T-cell (primary cell): ENCODE measurements at places on chromosomes 6 and 20. TPM values are rescaled to one million over a fixed set of nuclear protein-coding genes. Genes with fewer than 3 reads are reported as not detected.
A peak's percentile ranks its signal among the peaks of the same experiment; 100 is the strongest.

DNA sequence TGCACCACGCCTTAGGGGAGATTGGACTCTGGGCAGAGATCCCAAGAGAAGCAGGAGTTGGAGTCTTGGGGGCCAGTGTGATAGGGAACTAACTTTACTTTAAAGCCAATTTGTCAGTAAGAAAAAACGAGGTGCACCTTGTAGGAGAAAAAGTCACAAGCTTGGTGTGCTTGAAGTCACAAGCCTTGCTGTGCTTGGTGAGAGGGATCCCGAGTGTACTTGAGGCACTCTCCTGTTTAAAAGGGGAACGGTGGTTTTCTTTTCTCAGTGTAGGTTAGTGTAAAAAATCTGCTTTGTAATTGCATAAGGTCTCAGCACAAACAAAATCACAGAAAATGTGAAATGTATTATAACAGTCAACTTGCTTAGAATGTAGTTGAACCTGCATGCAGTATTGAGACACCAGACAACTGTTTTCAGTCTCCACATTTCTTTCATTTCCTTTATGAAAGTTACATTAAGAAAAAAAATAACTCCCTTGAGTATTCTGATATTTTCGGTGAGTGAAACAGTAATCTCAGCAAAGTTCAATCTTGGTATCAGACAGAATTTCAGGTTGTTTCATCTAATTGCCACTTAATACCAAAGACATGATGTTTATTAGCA, 111.1 kb upstream of the DUSP22 start:
- no peak overlapping the region for H3K27ac ChIP-seq
- no peaks in the 10 kb centered on the region for H3K36me3 ChIP-seq
- peaks cover 13% of the 10 kb centered on the region for H3K4me1 ChIP-seq
- no peaks in the 10 kb centered on the region for H3K27me3 ChIP-seq
- H3K4me3 ChIP-seq, result no peak overlapping the region

- no peaks in the 10 kb centered on the region for H3K27me3 ChIP-seq
- H3K4me3 ChIP-seq, result no peak overlapping the region
- H3K36me3 ChIP-seq, result no peaks in the 10 kb centered on the region
- H3K27ac ChIP-seq, result no peak overlapping the region
- no peaks in the 10 kb centered on the region for H3K4me1 ChIP-seq
These were observed 268.1 kb downstream of the ADGB start for GRCh38 chr6:146866731-146867414.

DNA sequence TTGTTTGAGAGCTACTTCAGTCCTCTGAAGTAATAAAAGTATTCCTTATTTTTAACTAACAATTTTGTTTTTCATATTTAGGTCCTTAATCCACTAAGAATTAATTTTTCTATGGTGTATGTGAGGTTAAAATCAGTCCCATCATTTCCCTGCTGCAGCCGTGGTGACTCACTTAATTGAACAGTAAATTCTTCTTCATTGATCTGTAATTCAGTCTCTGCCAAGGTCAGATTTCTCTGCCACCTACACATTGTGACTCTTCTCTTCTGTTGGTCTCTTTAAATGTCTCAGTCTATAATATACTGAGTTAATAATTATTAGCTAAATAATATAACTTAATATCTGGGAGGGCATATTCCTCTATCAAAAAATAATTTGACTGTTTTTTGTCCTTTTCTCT, 262.3 kb downstream of the UTRN start:
- H3K27me3 ChIP-seq, result no peaks in the 10 kb centered on the region
- H3K4me1 ChIP-seq, result no peaks in the 10 kb centered on the region
- peaks cover 74% of the 10 kb centered on the region for H3K36me3 ChIP-seq
- DNase-seq, result no peak
- H3K4me3 ChIP-seq, result no peak overlapping the region
- H3K27ac ChIP-seq, result no peak overlapping the region

- no peak for DNase-seq
- H3K36me3 ChIP-seq, result no peaks in the 10 kb centered on the region
- peaks cover 10% of the 10 kb centered on the region for H3K4me1 ChIP-seq
- no peak overlapping the region for H3K27ac ChIP-seq
- H3K27me3 ChIP-seq, result no peaks in the 10 kb centered on the region
These were observed 85.5 kb downstream of the ARID1B start for GRCh38 chr6:156862711-156863110.

DNA sequence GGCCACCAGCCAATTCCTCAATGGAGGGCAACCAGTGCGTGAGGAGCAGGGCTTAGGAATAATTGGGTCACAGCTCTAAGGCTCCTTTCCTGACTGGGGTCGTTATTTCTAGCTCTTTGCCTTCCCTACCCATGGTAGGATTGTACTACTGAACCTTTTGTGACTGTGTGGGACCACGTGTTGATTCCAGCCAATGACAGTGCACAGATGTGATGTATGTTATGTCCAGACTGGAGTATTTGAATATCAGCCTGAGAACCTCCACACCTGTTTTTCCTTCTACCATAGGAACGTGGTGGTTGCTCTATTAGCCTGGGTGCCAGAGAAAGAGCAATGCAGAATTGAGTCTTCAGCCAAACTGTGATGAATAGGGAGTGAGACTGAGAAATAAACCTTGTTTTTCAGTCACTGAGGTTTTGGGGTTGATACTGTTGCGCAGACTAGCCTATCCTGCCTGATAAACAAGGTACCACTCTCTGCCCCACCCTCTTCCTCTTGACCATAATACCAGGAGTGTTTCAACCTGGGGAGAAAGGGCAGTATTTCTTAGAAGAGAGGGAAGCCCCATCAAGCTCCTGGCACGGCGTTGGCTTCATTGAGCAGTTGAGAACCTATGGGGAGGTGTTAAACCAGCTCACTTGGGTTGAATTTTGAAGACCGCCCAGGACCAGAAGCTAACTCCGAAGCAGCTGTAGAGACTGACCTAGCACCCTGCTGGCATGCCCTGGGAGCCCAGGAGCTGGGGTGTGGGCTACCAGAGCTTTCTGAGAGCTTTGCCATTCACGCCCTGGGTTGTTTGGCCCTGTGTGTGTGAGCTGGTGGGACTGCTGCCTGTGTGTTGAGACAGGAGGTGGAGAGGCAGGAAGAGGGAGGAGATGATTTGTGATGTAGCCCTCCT, 105.5 kb upstream of the BACH2 start:
- DNase-seq, result peak; percentile 35
- no peaks in the 10 kb centered on the region for H3K36me3 ChIP-seq
- H3K27ac ChIP-seq, result peak overlapping the region; percentile 92
- no peak overlapping the region for H3K4me3 ChIP-seq

Gene NAA20
- 21.7 TPM for total RNA-seq

- no peaks in the 10 kb centered on the region for H3K27me3 ChIP-seq
- H3K36me3 ChIP-seq, result no peaks in the 10 kb centered on the region
- peaks cover 8% of the 10 kb centered on the region for H3K4me1 ChIP-seq
- H3K4me3 ChIP-seq, result no peak overlapping the region
- no peak overlapping the region for H3K27ac ChIP-seq
These were observed 36.5 kb upstream of the PHACTR3 start for GRCh38 chr20:59567585-59568508.

- no peaks in the 10 kb centered on the region for H3K36me3 ChIP-seq
- no peak overlapping the region for H3K27ac ChIP-seq
- H3K4me3 ChIP-seq, result no peak overlapping the region
- no peak for DNase-seq
- H3K27me3 ChIP-seq, result peaks cover 7% of the 10 kb centered on the region
These were observed 112.0 kb upstream of the CDYL start for GRCh38 chr6:4664117-4664626.

DNA sequence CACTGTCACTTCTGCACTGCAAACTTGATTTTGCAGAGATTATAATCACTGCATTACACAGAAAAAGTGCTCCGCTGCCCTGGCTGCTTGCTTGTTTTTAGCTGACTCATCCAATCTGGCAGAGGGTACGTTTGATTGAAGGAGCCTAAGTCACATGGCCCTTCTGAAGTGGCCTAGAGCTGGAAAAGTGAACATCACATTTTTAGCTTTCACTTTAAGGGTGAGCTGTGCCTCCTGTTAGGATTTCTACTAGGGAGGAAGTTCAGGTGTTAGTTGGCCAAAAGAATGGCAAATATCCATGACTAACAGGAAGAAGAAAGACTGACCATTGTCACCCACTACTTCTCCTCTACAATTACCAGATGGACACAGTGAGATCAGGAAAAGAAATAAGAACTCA, 889.1 kb upstream of the MAP3K7 start:
- H3K4me1 ChIP-seq, result no peaks in the 10 kb centered on the region
- H3K27me3 ChIP-seq, result no peaks in the 10 kb centered on the region

DNA sequence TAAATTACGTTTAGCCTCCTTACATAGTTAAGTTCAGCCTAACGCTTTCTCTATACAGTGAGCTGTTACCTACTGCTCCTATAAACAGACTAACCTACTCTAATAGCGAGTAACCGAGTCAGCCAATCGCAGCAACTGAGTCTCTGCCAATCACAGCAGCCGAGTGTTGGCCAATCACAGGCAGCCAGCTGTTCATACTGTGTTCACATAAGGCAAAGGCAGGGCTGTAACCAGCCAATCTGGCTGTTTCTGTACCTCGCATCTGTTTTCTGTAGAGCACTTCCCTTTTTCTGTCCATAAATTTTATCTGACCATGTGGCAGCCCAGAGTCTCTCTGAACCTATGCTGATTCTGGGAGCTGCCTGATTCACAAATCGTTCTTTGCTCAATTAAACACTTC, 263.9 kb upstream of the JARID2 start:
- no peak overlapping the region for H3K4me3 ChIP-seq
- H3K27me3 ChIP-seq, result peaks cover 9% of the 10 kb centered on the region
- no peak for DNase-seq
- no peaks in the 10 kb centered on the region for H3K36me3 ChIP-seq
- H3K4me1 ChIP-seq, result no peaks in the 10 kb centered on the region

- peaks cover 24% of the 10 kb centered on the region for H3K4me1 ChIP-seq
- peak overlapping the region; percentile 15 for H3K4me3 ChIP-seq
- no peaks in the 10 kb centered on the region for H3K27me3 ChIP-seq
These were observed 55.7 kb upstream of the SLC23A2 start for GRCh38 chr20:5056801-5057599.

Gene AGER
- total RNA-seq, result 67.7 TPM

DNA sequence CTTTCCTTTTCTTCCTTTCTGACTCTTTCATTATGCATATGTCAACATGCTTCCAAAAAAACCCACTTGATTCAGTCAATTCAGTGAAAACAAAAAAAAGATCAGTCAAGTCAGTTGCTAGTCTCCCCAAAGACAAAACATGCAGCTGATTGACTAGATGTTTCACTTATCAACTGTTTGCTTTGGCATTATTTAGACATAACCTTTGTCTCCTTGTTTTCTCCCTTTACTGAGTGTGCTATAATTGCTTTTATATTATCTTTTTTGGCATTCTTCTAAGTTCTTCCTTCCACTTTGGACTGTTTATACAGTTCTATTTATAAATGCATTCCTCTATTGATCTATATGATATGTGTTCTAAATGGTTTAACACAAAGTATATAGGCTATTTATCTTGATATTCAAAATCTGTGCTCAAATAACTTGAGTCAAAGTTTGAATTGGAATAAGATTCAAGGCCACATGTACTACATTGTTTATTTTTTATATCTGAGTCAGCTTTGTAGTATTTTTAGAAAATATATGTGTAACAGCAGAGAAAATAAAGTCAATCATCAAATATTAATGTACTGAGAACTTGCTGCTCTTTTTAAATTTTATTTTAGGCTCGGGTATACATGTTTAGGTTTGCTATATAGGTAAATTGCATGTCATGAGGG, 260.5 kb downstream of the CENPW start:
- no peaks in the 10 kb centered on the region for H3K4me1 ChIP-seq
- no peak overlapping the region for H3K4me3 ChIP-seq
- H3K36me3 ChIP-seq, result no peaks in the 10 kb centered on the region
- no peaks in the 10 kb centered on the region for H3K27me3 ChIP-seq
- H3K27ac ChIP-seq, result no peak overlapping the region

- H3K4me3 ChIP-seq, result no peak overlapping the region
- peaks cover 17% of the 10 kb centered on the region for H3K4me1 ChIP-seq
- no peak overlapping the region for H3K27ac ChIP-seq
- no peak for DNase-seq
- no peaks in the 10 kb centered on the region for H3K27me3 ChIP-seq
These were observed 103.7 kb downstream of the ARID1B start for GRCh38 chr6:156880913-156881312.

Gene SLC22A16
- not detected for total RNA-seq

Gene IRAK1BP1
- total RNA-seq, result 3.2 TPM

DNA sequence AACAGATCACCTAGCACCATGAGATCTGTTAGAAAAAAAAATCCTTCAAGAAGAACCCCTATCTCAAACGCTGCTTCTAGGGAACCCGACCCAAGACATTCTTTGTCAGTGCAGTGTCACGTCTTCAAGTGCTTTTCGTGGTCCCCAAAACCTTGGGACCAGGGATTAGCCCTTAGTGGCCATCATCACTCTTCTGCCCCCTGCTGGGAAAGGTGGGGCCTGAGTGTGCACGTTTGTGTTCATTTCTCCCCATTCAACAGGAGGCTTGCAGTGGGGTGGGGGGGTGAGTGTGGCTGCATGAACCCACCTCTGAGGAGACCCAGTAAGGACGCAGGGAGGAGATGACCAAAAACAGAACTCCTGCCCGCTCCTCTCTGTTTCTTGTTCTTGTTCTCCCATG, 218.2 kb upstream of the RNF24 start:
- H3K4me3 ChIP-seq, result no peak overlapping the region
- no peaks in the 10 kb centered on the region for H3K4me1 ChIP-seq
- DNase-seq, result no peak
- H3K27ac ChIP-seq, result no peak overlapping the region

- DNase-seq, result no peak
- no peak overlapping the region for H3K4me3 ChIP-seq
- peaks cover 2% of the 10 kb centered on the region for H3K27me3 ChIP-seq
- no peaks in the 10 kb centered on the region for H3K36me3 ChIP-seq
- peaks cover 14% of the 10 kb centered on the region for H3K4me1 ChIP-seq
These were observed 4.8 kb upstream of the NTSR1 start for GRCh38 chr20:62703853-62704228.

DNA sequence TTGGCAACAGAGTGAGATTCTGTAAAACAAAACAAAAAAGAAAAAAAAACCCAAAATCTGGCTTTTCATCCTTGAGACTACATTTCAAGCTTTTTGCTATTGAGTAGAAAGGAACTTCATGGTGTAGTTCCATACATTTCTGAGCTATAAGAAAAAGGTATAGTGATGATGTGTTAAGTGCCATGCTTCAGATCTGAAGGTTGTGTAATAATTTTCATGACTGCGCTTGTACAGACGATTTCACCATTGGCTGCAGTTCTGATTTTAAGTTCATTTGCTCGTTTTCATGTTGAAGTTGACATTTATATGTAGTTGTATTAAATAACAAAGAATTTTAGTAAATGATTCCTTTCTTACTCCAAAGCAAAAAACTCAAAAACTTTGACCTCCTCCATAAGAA, 247.6 kb downstream of the ARID1B start:
- no peak overlapping the region for H3K4me3 ChIP-seq
- DNase-seq, result no peak
- H3K27ac ChIP-seq, result no peak overlapping the region
- H3K36me3 ChIP-seq, result no peaks in the 10 kb centered on the region
- H3K27me3 ChIP-seq, result no peaks in the 10 kb centered on the region

Gene SLPI
- total RNA-seq, result 1.1 TPM

Gene ISM1
- total RNA-seq, result 3.9 TPM

Gene SLC17A2
- not detected for total RNA-seq

GRCh38 chr20:19934792-19935491, 82.2 kb upstream of the NAA20 start:
- no peak for DNase-seq
- H3K27ac ChIP-seq, result no peak overlapping the region
- peaks cover 12% of the 10 kb centered on the region for H3K4me1 ChIP-seq
- H3K36me3 ChIP-seq, result no peaks in the 10 kb centered on the region
- H3K27me3 ChIP-seq, result peaks cover 13% of the 10 kb centered on the region

GRCh38 chr6:23081701-23082100, 512.3 kb downstream of the HDGFL1 start:
- H3K36me3 ChIP-seq, result no peaks in the 10 kb centered on the region
- DNase-seq, result no peak
- no peaks in the 10 kb centered on the region for H3K27me3 ChIP-seq

Gene RIN2
- total RNA-seq, result 0.20 TPM

Gene SCGN
- total RNA-seq, result not detected

Gene OR5V1
- total RNA-seq, result not detected
